Anterior cingulate cortex (tissue), 58 donors: ENCODE measurements at places on chromosomes 7 and 10.

DNA sequence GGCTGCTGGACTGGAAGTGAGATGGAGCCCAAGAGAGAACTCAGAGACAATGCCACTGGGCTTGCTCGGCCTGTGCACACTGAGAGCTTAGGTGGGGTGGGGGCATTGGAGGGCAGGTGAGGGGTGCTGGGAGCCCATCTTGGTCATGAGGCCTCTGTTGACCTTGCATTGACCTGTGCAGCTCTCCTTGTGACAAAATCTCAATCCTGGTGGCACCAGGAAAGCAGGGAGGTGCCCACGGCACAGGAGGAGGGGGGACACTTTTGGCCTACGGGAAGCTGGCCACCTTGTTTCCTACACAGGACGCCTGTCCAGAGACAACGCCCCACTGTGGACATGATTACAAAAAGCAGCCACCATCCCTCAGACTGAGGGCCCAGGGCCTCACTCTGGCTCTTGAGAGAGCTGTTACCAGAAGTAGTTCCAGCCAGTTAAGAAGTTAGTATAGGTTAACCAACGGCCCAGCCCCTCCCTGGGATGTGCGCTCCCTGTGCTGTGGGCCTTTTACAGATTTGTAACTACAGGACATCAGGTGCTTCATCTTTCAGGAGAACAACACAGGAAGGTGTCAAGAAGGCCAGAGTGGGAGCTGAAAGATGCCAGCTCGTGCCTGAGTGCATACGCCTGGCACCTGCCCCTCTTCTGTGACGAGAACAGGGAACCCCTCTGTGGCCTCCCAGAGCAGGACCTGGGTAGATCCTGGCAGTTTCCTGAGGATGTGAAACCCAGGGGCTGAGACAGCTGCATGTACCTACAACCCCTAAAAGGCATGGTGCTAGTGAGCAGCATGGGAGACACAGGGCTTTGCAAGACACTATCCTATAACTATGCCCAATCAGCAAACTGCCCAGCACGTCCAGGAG lies 10.3 kb downstream of the PKD1L1 start:
- DNase-seq: no peak

DNA sequence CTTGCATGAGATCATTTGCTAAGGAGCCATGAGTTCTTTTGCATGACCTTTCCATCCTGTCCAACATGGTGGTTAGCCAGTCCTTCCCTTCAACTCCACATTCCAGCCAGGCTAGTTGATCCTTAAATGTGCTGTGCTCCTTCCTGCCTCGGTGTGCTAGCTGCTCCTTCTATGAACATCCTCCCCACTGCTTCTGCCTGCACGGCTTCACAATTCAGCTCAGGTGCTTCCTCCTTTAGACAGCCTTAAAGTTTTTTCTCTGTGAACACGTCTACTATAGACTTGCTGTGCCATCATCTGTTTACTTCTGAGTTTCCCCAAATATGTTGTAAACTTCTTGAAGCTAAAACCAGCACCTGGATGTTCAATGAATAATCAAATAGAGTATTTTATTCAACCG lies 95.5 kb downstream of the OTUD1 start:
- no peak for DNase-seq

DNA sequence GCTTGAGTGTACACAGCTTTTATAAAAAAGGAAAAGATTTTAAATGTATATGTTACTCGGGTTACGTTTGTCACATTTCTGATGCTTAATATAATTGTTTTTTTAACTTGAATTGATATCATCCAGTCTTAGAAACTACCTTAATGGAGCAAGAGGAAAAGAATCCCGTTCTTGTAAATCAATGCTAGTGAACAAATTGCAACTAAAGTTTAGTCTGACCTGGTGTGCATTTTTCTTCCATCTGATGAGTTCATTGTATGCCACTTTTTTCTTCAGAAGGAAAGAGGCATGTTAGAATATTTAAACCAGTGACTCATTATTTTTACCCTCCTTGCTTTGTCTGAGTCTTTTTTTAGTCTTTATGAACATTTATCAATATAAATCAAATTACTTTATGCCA lies 34.7 kb downstream of the NET1 start:
- DNase-seq: no peak

DNA sequence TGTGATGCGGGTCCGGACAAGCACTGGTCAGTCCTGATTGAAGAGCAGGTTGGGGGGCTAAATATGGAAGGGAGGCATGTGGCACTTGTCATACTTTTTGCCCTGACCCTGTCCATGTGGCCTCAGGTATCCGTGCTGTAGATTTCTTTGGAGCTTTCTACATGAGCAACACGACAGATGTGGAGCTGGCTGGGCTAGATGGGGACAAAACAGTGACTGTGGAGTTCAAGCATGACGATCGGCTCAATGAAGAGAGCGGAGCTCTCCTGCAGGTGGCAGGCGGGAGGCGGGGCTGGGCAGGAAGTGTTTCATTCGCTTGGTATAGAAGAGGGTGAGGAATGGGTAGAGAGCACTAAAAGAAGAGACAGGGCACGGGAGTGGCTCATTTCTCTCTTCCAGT lies 13.0 kb upstream of the CHCHD1 start:
- no peak for DNase-seq

GRCh38 chr10:2989292-2989947 lies 77.9 kb upstream of the PFKP start:
- DNase-seq: no peak
